Activated CD8-positive, alpha-beta memory T cell treated with anti-CD3 and anti-CD28 coated beads for 1 hour (primary cell): ENCODE measurements at places on chromosomes 5 and 9.

DNA sequence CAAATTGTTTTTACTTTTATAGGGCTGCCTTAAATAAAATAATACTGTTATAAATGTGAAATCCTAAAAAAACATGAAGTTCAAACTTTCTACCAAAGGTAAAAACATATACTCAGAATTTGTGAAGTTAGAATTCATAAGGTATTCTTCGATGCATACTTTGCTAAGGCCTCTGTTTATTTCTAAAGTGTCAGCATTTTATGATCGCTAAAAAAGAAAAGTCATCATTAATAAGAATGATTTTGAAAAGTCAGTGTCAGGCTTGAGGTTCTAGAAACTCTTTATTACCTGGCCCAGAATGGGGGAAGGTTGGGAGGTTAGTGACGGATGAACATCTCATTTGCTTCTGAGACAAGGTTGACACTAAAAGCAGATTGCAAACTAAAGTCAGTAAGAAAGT lies 26.2 kb upstream of the NADK2 start:
- DNase-seq: no peak

DNA sequence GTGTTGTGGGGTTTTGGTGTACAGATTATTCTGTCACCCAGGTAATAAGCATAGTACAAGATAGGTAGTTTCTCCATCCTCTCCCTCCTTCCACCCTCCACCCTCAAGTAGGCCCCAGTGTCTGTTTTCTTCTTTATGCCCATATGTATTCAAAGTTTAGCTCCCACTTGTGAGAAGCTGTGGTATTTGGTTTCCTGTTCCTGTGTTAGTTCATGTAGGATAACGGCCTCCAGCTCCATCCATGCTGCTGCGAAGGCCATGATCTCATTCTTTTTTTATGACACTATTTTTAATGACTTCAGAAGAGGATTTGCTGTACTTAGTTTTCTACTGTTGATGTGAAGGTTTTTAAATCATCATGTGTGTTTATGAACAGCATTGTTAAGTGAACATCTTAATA lies 11.9 kb downstream of the CCDC180 start:
- no peak for DNase-seq

DNA sequence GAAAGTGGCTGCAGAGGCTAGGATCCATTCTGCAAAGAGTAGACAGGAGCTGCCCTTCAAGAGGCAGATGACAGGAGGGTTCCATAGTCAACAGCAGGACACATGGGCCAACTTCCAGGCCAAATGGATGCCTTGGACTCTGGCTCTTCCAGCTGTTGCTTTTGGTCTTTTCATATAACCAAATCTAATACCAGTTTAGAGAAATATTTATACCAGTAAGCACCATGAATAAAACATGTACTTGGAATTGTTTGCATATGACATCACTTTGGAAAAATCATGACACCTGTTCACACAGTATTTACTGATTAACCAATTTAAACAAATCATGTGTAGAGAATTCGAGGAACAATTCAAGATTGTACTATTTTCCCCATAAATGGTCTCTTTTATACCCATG lies 481.3 kb downstream of the DMRT2 start:
- DNase-seq: no peak

DNA sequence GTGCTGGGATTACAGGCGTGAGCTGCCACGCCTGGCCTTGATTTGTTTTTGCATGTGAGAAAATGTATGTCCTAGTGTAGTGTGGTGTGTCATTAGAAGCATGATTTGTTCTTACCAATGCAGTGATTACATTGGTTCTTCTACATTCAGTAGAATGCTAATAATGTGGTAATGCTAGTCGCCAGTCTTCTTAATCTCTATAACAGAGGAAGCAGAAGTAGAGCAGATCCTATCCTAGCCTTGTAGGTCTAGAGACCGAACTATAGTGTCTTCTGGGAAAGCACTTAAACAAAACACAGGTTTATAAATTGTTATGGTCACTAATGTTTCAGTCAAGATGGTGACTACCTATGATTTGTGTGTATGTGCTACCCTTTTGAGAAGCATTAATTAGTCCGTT lies 197.5 kb upstream of the DMRT1 start:
- DNase-seq: no peak

- no peak for DNase-seq
Measured at GRCh38 chr9:88891040-88891439, 100.2 kb upstream of the S1PR3 start.

DNA sequence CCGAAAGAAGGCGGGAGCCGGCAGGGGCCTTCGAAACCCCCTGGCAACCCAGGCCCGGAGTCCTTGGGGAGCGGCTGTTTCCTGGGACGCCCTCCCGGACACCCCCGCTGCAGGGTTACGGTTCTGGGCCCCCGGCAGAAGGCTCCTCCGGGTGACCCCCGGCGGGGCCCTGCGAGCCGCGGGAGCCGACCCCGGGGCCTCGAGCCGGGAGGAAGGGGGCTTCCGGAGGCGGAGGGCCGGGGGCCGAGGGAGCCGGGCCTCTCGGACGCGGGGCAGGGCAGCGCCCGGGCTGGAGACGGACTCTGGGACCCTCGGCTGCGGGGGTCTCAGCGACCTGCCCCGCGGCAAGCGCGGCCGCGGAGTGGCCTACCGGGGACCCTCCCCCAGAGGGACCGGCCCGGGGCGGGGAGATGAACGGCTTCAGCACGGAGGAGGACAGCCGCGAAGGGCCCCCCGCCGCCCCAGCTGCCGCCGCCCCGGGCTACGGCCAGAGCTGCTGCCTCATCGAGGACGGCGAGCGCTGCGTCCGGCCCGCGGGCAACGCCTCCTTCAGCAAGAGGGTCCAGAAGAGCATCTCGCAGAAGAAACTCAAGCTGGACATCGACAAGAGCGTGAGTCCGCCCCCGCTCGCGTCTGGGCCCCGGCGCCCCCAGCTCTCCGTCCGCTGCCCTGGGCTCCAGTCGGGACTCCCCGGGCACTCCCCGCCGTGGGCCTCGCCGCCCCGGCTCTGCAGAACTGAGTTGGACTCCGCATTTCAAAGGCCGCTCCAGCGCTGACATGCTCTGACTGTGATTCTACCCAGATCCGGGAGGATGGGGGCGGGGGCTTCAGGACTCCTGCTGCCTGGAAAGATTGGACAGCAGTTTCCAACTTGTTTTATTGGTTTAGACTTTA lies 645 bp downstream of the SAP30L start:
- DNase-seq: peak; percentile 14

- DNase-seq: no peak
Measured at GRCh38 chr9:38747067-38747466, 27.1 kb upstream of the FAM240B start.

DNA sequence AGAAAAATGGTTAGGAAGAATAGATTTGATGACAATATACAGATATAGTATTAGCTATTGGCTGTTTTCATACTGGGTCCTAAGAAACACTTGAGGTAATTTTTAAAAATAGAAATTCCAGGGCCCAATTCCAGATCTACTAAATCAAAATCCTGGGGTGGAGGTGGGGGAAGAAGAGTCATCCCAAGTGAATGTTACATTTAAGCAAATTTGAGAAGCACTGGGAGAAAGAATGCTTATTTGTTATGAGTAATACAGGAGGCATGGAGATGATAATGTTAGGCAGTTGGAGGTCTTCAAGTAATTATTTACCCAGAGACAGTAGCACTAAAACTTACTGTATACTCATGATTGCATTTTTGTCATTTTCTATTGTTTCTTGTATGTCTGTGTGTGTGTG lies 93.0 kb upstream of the DAB2 start:
- no peak for DNase-seq

- no peak for DNase-seq
Measured at GRCh38 chr5:10333154-10334006, 20.1 kb upstream of the MARCHF6 start.

DNA sequence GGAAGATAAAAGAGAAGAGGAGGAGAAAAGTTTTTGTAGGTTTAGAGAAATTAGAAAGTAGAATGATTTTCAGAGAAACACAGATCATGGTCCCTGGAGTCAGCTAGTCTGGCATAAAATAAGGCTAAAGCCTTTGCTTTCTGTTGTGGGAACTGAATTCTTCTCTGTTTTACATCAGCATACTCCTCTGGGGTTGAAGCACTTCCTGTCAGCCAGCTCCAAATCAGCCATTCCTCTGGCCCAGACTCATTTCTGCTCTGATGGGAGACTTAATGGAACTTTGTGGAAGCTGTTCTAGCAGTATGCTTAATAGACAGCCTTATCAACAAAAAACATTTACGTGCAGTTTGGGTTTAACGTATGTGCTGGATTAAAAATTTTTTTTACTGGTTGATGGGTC lies 143.2 kb downstream of the HMHB1 start:
- no peak for DNase-seq

DNA sequence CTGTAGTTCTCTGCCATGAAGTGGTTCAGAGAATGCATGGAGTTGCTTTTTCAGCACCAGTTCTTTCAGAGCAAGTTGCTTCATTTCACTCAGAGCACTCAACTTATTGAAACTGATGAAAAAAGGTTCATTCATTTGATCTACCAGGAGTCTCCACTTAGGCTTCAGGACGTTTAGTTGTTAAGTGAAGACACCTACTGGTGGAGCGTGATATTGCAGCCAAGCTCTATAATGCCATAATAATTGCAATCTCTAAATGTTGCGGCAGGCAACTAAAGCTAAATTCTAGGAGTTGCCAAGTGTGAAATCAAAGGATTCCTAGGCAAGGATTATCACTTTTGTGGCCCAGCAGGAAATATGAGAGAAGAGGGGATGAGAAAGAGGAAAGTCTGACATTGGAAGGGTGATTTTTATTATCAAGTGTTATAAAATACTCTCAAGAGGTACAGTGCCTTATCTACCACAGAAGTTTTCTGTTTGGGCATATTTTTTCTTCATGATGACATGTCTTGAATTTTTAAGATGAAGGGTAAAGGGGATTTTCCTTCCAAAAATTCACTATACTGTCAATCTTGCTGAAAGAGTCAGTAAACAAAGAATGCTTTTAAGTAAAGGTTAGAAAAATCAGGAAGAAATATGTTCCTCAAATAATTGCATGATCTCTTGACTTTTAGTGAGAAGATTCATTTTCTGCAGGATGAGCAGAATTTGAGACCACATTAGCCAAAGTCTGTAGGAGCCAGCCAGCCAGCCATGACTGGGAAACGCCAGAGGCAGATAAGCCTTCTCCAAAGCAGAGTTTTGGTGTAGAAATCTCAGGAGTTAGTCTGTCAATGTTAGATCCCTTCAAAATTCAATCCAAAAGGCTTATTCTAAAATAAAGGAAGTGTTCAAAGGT lies 83.4 kb downstream of the SH3PXD2B start:
- no peak for DNase-seq

DNA sequence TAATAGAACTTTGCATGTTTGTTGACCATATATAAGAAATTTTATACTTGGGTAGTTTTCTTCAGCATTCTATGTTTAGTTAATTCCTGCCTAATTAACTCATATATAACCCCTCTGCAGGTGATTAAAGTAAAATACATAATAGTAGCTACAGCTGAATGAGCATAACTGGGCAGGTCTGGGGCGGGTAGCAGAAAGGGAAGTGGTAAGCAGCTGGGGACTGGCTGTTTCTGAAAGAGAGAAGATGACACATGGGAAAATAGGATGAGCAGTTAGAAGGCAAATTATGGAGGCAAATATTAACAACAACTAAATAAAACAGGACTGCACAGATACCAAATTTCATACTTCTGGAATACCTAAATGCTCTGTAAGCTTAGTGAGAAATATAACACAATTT lies 128.1 kb downstream of the CPLANE1 start:
- DNase-seq: no peak

GRCh38 chr9:109950710-109951443 lies 170.9 kb downstream of the PALM2AKAP2 start:
- DNase-seq: no peak

DNA sequence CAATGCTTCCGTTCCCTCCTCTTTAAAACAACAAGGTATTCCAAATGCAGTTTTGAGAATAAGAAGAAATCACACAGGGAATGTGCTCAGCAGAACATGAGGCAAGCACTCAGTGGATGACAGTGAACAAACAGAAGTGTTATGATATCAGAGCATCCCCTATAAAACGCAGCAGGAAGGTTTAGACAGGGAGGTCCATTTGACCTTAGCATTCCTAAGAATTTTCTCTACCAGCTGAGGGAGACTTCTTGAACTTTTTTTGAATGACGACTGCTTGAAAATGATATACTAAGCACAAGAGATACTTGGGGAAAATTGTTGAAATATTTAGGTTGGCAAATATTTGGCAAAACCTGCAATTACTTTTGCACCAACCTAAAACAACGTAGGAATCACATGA lies 3.9 kb downstream of the AMACR start:
- DNase-seq: no peak

DNA sequence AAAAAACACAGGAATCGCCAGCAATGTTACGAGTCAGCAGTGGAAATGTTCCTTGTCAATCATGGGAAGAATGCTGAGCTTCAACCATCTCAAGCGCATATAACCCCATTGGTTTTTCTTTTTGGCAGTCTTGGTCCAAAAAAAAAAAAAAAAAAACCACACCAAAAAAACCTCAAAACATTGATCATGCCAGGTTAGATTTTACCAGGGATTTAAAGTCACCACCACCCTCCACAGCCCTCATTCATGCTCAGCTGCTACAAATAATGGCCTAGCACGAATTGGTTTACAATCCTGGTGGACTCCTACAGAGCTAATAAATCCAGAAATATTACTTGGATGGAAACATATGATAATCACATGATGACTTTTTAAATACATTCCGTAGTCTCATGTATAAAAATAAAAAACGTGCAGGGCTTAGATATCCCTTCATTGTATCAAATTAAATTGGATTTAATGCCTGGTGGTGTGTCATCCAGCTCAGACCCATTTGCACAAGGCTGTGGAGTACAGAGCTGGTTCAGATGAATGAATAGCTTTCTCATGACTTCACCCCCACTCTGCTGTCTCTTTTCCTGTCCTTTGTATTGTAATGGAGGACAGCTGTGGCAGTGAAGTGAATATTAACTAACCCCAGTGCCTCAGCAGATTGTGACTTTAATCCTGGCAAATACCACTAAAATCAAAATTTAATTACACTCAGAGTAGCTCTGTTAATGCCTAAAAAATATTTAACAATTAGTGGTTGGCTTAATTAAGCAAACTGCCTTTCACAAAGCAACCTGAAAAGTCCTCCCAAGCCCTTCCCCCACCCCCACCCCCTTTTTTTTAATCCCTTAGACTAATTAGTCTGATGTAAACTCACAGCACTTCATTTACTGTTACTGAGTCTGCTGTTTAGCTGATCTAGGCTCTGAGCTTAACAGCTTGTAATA lies 626.5 kb upstream of the ZNF608 start:
- DNase-seq: no peak

GRCh38 chr5:69033690-69034089 lies 60.1 kb upstream of the SLC30A5 start:
- DNase-seq: no peak
